ENCODE measurements at places on chromosomes 12 and 14. TPM values are rescaled to one million over a fixed set of nuclear protein-coding genes. Genes with fewer than 3 reads are reported as not detected.

GRCh38 chr14:37597538-37597913 is 2.1 kb downstream of the TTC6 start:
- DNase-seq = no peak

DNA sequence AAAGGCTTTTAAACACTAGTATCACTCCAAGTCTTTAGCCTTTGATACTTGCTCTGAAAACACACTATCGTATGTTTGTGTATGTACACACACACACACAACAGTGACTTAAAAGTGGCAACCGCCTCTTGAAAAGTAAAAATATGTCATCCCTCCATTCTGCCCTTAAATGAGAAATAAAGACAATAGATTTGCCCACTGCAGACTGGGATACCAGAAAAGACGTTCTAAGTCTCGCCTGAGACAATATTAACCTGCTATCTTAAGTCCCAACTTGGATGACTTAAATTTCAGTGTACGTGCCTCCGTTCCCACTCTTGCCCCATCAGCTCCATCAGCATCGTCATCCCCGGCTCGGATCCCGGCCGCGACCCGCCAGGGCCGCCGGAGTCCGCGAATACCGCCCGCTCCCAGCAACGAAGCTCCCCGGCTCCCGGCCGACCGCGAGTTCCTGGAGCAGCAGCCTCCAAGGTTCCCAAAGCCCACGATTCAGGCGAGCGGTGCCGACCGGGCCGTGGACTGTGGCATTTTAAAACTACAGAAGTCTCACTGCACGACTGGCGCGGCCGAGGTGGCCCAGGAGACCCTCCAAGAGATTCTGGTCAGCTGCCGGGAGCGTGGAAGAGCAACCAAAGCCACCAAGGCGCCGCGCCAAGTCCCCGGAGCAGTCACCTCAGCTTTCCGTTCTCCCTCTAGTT is 2.8 kb upstream of the ARID2 start:
- DNase-seq = no peak

GRCh38 chr12:11773889-11774677 is 124.6 kb downstream of the ETV6 start:
- no peak for DNase-seq

DNA sequence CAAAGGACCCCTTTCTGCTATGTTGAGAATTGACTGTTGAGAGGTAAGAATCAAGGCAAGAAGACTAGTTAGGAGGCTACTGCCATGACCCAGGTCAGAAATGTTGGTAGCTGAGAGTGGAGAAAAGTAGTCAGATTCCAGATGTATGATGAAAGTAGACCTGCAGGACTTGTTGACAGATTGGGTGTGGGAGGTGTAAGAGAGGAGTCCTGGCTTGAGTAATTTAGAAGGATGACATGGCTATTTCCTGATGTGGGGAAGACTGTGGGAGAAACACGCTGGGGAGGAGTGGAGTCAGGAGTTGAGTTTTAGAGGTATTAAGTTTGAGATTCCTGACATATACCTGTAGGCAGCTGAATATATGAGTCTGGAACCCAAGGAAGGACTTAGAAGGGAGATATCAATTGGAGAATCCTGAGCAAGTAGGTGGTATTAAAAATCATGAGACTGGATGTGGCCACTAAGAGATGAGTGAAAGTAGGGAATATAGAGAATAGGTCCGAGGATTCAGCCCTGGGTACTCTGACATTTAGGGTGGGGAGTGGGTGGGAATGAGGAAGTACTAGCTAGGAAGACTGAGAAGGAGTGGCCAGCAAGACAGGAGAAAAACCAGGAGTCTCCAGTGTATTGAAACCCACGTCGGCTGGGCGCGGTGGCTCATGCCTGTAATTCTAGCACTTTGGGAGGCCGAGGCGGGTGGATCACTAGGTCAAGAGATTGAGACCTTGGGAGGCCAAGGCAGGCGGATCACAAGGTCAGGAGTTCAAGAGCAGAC is 12.6 kb upstream of the DDX47 start:
- DNase-seq = no peak

Gene MUCL1
- polyA plus RNA-seq = 0.25 TPM
